Caki2 (cell line): ENCODE measurements at places on chromosomes 16 and 17. TPM values are rescaled to one million over a fixed set of nuclear protein-coding genes. Genes with fewer than 3 reads are reported as not detected.

The CRYBA1 gene
- not detected in 2 replicates for total RNA-seq

The C16orf74 gene
- total RNA-seq = 25.9 and 27.2 TPM in 2 replicates

The TEKT1 gene
- not detected in 2 replicates for total RNA-seq

The PPM1E gene
- 0.24 TPM in 1 of 2 replicates, not detected in the other for total RNA-seq

The CHRNE gene
- 0.09 and 0.64 TPM in 2 replicates for total RNA-seq

The CD19 gene
- 0.37 and 4.2 TPM in 2 replicates for total RNA-seq

The GDPD3 gene
- not detected in 2 replicates for total RNA-seq

The SMIM36 gene
- total RNA-seq = not detected in 2 replicates

The ABCA10 gene
- total RNA-seq = 0.07 TPM in 1 of 2 replicates, not detected in the other

The PABPN1L gene
- not detected in 2 replicates for total RNA-seq

The OTOP2 gene
- not detected in 2 replicates for total RNA-seq

The ANKRD40CL gene
- not detected in 2 replicates for total RNA-seq

The CCL13 gene
- not detected in 2 replicates for total RNA-seq

The KRT15 gene
- 3.6 and 14.2 TPM in 2 replicates for total RNA-seq

The CDR2L gene
- total RNA-seq = 32.7 and 33.6 TPM in 2 replicates

The KRTAP9-2 gene
- not detected in 2 replicates for total RNA-seq

The PITPNC1 gene
- 6.3 and 13.4 TPM in 2 replicates for total RNA-seq

The CHST4 gene
- total RNA-seq = not detected in 2 replicates

The OGFOD1 gene
- 38.4 and 58.4 TPM in 2 replicates for total RNA-seq

The SPNS2 gene
- 0.71 and 2.3 TPM in 2 replicates for total RNA-seq

The METRNL gene
- total RNA-seq = 23.0 and 32.4 TPM in 2 replicates

The HYDIN gene
- total RNA-seq = 0.95 and 3.8 TPM in 2 replicates

The SECTM1 gene
- 0.24 TPM in 1 of 2 replicates, not detected in the other for total RNA-seq

The QPRT gene
- 57.5 and 101 TPM in 2 replicates for total RNA-seq
